Activated T-cell treated with anti-CD3 and anti-CD28 coated beads for 48 hours (primary cell): ENCODE measurements at places on chromosomes 1 and 21.

- DNase-seq = no peak
Measured at GRCh38 chr1:23984417-23985186, 4.5 kb upstream of the SRSF10 start.

GRCh38 chr21:44993321-44994046 is 53.7 kb downstream of the SLX9 start:
- no peak for DNase-seq

GRCh38 chr1:8649875-8650274 is 167.6 kb downstream of the RERE start:
- DNase-seq = no peak

GRCh38 chr1:79711001-79711431 is 704.5 kb upstream of the ADGRL4 start:
- no peak for DNase-seq

DNA sequence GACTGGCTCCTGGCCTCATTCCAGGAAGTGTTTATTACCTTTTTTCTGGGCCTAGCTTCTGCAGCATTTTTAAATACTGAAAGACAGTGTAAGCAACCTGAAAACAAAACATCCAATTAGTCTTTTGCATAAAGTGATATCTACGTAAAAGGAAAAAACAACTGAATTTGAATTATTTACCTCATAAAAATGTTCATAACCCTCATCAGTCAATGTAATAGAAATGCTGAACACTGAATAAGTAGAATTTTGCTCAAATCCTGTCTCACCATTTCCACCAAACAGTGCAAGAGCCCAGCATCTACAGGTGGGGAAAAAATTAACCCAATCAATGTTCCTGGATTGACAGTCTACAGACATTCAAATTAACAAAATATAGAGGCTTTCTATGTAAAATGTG is 64.0 kb downstream of the NRDC start:
- DNase-seq = no peak

DNA sequence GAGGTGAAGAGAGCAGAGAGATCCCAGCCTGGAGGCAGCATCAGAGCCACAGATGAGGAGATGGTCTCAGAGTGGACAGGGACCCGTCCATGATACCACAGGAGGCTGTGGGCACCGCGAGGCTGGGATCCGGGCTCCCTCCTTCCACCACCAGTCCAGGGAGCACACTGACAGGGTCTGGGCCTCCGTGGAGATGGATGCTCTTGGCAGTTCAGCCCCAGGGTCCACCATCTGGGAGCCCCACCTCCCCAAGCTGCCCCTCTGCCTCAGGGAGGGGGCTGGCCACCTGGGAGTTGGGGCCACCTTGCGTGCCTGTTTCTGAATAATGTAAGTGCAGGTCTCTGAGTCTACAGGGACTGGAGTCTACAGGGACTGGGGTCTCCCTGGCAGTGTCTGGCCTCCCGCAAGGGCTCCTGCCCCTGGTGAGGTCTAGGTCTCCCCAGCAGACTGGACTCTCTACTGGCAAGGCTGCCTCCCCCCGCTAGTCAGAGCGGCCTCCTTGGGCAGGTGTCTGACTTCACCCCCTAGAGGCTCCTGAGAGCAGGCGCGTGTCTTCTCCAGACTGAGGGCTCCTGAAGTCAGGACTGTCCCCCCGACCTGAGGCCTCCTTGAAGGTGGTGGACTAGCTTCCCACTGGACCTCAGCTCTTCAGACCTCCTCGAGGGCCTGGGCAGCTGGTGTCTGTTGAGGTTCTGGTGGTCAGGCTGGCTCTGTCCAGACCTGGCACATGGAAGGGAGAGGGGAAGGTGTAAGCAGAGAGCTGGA is 218.5 kb downstream of the PTPRU start:
- no peak for DNase-seq

- no peak for DNase-seq
Measured at GRCh38 chr1:50521703-50522102, 98.5 kb upstream of the DMRTA2 start.

DNA sequence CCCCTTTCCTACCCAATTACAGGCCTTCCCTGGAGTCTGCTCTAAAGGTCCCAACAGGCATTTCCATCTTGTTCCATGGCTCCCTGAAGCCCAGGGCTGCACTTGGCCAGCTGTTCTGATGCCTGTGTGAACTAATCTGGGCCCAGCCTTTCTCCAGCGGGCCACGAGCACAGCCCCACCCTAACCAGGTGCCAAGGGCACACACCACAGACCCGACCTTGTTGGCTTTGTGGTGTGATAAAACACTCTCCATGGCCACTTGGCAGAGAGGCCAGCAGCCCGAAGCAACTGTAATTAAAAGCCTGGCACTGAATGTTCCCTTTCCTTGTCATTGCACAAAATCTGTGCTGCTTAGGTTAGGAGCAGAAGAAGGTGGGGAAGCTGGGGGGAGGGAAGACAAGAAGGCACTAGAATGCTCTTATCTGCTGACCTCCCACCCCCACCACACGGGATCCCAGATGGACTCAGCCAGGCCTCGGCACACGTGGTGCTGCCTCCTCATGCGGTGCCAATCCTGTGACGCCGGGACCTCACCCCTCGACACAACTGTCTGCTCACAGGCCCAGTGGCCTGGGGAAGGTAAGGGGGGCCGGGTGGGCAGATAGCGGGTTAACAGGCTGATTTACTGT is 9.9 kb downstream of the HCRTR1 start:
- no peak for DNase-seq

- no peak for DNase-seq
Measured at GRCh38 chr1:244011271-244011670, 39.8 kb upstream of the ZBTB18 start.

DNA sequence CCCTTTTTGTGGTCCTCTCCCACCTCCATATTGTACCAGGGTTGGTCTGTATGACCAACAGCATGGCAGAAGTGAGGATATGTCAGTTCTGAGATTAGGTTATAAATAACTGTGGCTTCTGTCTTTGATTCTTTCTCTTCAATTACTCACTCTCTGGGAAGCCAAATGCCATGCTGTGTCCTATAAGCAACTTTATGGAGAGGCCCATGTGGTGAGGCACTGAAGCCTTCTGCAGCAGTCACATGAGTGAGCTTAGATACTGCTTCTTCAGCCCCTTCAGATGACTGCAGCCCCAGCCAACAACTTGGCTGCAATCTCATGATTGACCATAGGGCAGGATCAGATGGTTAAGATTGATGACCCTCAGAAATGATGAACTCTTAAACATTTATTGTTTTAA is 34.0 kb upstream of the SAMD13 start:
- no peak for DNase-seq

DNA sequence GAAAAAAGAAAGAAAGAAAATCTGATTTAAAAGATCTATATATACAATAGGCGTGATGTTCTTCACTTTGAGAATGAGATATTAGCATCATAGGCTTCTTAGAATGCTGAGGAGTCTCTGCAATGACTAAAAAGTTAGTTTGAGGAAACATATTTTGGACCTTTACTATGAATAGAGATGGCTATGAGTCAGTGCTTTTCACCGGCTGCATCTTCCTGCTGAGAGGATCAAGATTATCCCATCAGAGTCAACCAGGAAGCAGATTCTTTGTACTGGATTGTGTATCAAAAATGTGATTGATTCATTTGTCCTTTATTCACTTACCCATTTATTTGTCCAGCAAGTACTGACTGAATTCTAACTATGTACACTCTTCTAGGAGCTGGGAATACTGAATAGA is 144.2 kb downstream of the KCNK2 start:
- no peak for DNase-seq

GRCh38 chr1:45009296-45009865 is 1.7 kb downstream of the HECTD3 start:
- no peak for DNase-seq

DNA sequence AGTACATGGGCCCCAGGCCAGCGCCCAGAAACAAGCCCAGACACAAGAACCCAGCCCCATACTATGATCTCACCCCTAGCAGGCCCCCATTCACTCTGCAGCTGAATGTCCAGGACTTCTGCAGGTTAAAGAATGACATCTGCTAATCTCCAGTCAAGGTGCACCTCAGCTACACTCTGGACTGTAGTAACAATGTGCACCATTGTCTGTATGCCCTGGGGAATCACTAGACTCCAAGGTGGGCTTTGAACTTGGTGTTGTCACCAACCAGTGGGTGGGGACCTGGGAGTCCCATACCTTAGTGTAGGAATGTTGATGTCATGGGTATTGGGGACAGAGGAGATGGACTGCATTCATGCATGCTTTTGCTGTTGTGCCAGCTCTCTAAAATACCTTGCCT is 10.3 kb downstream of the KCNE1 start:
- no peak for DNase-seq

DNA sequence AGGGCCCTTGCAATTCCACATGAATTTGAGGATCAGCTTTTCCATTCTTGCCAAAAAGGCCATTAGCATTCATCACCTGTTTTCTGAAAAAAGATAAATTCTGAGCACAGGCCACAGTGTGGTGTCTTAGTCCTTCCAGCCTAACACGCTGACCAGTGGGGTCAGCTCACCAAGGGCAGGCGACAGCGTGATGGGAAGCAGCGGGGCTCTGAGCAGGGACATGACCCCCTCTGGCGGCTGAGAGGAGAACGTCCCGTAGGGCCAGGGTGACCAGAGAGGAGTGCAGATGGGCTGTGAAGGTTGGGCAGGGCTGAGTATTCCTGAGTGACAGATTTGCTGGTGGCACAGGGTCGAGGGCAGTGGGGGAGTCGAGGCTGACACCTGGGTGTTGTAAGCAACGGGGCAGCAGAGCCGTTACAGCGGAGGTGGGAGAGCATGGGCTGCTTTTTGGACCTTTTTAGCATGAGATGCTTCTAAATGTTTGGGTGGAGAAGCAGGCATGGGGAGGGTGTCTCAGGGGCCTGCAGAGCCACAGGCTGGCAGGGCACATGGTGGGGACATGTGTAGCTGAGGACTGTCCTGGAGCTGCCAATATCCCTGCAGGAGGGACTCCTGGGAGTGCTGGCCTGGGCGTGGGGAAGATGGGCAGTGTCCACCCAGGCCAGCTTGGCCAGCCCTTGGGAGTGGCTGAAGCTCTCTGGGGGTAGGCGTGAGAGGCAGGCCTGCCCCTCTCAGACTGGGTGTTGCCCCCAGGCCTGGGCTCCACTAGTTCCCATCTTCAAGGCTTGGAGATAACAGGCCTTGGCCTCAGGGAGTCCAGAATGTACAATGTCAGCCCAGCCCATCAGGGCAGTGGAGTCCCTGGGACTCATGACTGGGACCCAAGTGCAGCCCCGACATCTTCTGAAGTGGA is 8.6 kb upstream of the CALML6 start:
- peak; percentile 63 for DNase-seq

DNA sequence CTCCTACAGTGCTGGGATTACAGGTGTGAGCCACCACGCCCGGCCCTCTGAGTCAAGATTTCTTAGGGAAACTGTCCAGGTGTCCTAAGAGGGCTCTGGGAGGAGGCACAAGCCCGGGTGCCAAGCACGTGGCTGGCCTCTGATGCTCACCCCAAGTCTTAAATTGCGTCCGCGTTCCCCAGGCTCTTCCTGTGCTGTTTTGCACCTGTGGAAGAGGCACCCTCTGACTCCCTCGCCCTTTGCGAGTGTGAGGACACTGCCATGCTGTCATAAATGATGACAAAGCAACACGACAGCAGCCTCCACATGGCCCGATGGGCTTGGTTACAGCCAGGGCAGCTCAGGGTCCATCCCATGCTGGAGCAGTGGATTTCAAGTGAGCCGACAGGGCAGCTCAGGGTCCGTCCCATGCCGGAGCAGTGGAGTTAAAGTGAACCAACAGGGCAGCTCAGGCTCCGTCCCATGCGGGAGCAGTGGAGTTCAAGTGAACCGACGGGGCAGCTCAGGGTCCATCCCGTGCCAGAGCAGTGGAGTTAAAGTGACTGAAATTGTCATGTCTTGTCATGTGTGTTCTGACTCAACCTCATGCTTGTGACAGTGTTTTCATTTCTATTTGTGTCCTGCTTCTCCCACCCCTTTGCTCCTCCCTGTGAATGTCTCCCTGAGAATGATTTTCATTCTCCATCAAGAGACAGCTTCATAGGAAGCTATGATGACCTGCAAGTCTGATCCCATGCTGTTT is 33.9 kb downstream of the PCNT start:
- no peak for DNase-seq

- DNase-seq = no peak
Measured at GRCh38 chr1:113963281-113963906, 15.9 kb upstream of the OLFML3 start.

DNA sequence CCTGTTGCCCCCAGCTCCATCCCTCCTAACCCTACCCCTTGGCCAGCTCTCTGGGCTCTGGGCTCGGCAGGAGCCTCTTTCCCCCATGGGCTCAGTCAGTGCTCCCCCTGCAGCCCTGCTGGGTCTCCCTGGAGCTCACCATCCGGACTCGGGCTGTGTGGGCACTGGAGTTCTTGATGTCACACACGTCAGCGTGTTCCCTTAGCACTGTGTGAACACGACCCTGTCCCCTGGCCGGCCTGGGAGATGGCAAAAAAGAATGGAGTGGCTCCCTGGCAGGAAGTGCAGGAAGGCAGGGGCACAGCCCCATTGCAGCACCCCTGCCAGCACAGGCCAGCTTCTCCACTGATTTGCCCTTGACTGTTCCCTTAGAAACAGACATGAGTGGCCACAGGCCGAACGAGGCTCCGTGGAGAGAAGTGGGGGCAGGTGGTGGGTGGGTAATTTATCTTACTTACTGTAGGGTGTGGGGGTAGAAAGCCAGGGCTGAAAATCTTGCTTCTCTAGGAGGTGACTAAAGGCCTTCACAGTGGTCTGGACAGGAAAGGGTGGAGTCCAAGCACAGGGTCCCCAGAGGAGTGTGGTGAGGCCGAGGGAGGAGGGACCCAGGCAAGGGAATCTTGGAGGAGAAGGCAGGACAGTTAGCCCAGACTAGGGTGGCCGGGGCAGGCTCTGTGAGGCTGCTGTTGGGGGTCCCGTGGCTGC is 381.7 kb upstream of the VAMP3 start:
- no peak for DNase-seq

DNA sequence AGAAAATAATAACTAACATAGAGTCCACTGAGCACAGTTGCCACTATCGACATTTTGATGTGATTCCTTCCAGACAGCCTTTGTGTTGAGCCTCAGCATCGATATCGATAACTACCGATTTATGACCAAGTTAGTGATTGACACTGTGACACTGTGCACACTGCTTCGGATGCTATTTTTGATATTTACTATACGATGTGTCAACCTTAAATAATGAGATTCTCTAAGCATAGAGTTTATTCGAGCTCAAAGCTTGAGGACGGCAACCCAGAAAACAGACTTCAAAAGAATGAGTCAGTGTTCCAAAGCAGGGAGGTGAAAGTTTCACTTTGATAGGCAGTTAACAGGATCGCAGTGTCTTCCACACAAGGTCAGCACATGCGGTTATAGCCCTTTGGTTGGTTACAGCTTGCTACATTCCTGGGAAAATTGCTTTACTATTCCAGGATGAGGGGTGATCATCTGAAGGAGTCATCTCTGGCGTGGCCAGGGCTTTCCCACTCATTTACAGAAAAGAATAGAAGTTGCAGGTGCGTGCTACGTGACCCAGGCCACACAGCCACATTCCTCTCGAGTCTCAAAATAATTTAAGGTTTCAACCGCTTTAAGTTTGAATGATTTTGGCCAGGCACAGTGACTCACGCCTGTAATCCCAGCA is 53.6 kb upstream of the EFHD2 start:
- DNase-seq = no peak

GRCh38 chr1:201501144-201501543 is 5.8 kb downstream of the CSRP1 start:
- DNase-seq = no peak

GRCh38 chr1:153260585-153261280 is 1.2 kb downstream of the LORICRIN start:
- no peak for DNase-seq
